Urothelium cell line (cell line): ENCODE measurements at places on chromosomes 2 and 18.

- no peak for DNase-seq
Observed at GRCh38 chr2:174335988-174336500, 1.3 kb downstream of the SP9 start.

DNA sequence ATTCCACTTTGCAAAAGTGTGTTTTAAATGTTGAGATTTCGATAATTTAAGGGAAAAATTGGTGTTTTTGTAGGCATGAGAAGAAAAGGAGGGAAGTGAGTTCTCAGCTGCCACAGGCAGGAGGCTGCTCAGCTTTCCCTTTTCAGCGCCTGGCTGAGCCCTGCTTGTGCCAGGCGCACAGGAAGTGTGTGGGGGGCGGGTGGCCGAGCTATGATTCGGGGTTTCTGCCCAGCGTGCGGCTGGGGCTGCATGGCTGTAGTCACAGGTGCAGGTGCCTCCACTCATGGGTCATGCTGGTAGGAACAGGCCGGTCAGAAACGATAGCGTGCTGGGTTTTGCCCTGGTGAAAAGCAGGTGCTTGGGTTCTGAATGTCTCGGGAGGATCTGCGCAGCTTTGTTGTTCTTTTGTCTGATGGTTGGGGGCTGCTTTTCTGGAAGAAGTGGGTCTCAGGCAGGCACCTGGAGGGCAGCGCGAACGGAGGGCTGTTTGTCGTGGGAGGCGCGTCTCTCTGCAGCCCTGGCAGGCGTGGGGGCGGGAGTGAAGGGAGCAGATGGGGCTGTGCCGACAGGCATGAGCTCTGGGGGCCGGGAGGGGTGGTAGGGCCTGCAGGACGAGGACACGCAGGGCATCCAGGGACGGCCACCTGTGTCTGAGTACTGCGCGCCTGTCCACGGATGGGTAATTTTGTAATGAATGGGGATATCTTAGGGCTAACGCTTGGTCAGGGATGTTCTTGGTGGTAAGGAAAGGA, 2.1 kb downstream of the KCNG2 start:
- DNase-seq, result no peak

DNA sequence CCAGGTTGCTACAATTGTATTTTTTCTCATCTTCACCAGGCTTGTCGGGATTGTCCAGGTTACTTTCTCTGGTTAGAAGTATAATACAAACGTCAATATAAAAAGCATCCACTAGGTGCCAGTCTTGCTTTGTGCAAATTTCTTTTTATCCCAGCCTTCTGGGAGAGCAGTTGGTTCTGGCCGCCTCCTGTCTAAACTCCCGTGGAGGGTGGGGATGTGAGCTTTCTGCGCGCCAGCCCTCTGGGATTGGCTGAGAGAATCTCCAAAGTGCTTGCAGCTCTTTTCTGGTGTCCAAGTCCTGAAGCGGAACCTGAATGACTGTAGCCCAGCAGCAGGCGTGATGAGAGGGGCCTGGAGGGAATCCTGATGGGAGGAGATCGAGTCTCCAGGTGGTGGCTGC, 22.4 kb upstream of the TOGARAM2 start:
- DNase-seq, result peak; percentile 76

DNA sequence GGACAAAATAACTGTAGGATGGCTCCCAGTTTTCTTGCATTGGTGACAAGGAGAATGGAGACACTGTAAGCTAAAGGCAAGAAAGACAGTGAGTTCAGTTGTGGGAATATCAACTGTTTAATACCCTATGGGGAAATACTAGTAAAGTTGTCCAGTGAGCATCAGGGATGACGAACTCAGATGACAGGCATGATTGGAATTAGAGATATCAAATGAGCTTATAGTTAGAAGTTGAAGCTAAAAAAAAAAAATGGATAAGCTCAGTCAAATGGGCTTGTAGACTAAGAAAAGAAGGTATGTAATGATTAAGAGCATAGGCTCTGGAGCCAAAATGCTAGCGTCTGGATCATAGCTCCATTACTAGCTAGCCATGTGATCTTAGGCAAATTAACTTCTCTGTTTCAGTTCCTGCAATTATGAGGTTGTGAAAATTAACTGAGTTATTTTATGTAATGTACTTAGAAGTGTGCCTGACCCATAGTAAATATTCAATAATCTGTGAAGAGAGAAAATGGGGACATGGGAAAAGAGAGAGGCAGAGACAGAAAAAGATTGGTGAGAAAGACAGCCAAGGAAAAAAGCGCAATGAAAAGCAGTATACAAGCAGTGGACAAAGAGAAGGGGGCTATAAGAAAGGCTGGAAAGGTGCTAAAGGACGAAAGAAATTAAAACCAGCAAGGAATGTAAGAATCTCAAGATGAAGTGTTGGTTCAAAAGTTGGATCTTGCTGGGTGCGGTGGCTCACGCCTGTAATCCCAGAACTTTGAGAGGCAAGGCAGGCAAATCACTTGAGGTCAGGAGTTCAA, 95.7 kb upstream of the SLC39A10 start:
- peak; percentile 6 for DNase-seq

DNA sequence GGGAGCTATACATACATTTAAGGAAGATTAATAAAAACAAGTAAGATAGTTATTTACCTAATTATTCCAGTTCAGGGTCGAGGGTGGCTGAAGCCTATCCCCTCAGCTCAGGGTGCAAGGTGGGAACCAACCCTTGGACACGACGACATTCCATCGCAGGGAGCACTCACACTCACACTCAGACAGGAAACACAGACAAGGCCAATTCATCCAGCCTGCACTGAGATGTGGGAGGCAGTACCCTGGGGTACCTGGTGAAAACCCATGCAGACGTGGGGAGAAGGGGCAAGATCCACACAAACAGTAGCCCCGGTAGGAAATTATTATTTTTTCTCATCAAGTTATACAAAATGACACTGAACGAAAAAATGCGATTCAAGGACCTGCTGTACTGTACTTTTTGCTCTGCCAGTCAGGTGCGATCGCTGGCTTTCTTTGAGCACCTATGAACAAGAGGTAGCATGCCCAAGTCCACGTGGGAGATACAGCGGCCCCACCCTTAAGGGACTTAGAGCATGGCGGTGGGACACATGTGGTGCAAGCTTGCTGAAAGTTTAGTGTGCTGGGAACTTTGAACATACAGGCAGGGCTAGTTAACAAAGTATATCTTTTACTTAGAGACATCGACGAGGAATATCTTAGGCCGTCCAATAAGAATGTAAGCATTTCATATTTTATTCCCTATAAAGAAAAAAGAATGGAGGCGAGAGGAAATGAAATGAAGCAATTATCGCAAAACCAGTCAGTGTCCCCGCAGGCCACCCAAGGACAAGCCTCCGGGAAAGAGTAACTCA, 624 bp downstream of the METTL8 start:
- peak; percentile 26 for DNase-seq

DNA sequence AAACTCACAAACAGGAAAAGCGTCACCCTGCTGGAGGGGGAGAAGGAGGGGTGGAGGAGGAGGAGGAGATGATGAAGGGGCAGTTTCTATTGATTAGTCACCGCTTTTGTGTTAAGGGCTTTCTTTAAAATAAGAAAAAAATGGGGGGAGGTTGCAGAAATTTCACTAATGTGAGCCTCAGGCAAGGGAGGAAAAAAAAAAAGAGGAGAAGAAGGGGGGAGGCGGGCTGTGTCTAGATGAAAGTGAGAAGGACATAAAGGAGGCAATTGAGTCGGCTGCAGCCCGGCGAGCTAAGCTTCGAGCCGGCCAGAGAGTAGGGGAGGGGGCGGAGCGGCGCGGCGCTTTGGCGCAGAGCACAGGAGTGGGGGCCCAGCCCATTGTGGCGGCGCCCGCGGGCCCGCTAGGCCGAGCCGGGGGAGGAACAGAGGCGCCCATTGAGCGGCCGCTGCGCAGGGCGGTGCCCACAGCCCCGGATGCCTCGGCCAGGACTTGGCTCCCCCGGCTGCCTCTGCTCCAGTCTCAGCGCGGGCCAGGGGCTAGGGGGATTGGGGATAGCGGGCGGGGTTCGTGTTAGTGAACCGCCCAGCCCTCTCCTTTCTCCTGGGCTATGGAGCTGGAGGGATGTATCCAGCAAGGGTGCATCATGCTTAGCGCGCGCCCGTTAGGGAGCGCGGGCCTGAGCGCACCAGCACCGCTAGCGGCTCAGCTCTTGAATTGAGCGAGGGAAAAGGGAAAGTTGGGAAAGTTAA, 7.9 kb downstream of the PAX3 start:
- peak; percentile 80 for DNase-seq

DNA sequence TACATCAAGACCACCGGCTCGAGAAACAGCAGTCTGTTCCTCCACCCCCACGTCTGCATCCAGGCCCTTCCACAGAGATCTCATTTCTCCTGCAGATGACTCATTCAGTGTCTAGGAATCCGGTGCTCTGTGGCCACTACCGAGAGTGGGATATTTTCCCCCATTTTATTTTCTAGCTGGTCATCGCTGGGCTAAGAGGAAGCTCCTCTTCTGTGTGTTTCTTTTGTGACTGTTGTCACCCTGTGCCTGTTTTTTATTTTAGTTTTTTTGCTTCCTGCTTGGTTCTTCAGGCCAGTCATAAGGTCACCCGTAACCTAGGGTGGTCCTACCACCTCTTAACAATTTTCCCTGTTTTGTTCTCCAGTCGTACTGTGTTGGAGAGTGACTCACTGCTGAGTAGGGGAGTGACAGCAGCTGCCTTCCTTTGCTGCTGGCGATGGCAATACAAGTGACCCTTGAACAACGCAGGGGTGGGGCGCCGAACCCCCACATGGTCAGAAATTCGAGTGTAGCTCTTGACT, 6.7 kb downstream of the RAMP1 start:
- peak; percentile 78 for DNase-seq

DNA sequence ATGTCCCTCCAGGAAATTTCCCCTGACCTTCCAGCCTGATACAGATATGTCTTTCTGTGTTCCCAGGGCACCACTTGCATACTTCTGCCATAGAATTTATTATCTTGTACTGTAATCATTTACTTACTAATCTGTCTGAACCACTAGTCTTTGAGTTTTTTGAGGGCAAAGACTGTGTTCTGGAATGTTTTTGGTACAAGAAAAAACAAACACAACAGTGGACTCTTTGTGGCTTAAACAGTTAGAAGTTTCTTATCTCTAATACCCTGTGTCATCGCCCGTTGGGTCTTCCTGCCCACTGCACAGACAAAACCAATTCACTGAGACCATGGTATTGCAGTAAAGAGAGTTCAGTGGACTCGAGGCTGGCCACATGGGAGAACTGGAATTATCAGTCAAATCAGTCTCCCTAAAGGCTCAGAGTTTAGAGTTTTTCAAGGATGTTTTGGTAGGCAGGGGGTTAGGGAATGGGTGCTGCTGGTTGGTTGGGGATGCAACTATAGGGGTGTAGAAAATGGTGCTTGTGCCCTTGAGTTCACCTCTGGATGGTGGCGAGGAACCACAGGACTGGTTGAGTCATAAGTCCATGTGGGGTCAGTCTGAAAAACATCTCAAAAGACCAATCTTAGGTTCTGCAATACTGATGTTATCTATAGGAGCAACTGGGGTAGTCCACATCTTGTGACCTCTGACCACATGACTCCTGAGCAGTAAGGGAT, 20.3 kb downstream of the RALB start:
- DNase-seq, result no peak

DNA sequence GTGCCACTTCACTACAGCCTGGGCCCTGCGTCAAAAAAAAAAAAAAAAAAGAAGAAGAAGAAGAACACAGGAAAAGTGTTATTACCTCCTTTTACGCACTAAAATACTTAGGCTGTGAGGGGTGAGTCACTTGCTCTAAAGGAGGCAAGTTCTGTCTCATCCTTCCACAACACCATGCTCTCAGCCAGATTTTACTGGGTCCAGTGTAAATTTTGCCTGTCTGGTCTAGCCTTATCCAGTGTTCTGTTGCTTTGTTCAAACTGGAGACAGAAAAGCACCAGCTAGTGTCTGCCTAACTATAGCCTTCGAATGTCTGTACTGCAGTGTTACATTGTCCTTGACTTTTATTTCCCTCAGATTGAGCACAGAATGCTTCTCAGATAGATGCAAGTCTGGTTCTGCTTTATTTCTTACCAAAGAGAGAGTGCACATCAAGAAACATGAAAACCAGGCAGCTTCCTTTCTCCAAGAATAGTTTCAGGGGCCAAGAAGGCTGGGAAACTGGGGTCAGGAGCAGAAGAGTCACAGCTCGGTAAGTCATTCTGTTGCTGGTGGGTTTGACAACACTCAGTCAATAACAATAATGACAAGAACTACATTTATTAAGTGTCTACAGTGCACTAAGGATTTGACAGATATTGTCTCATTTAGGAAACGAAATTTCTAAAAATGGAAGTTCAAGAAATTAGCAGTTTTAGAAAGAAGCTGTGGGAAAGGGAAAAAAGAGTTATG, 3.1 kb upstream of the MSGN1 start:
- DNase-seq, result peak; percentile 56

- DNase-seq, result no peak
Observed at GRCh38 chr18:24420551-24420950, 5.9 kb upstream of the IMPACT start.

- peak; percentile 43 for DNase-seq
Observed at GRCh38 chr2:195520671-195521155, 136.3 kb upstream of the SLC39A10 start.

GRCh38 chr2:50419778-50420177, 612.2 kb downstream of the NRXN1 start:
- DNase-seq, result no peak

DNA sequence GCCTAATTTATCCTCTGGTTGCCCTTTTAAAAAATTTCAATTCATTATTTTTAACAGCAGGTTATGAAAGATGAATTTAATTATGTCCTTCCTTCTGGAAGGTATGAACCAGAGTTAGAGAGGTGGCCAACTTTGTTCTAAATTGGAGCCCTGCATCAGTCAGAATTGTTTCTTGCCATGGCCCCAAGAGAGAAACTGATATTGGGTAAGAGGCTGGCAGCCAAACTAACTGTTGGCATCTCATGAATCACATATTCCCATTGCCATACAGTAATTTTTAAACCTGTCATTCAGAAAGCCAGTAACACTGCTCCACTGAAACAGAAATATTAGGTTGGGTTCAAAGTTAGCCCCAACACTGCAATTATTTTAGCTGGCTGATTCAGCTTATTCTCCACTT, 67.4 kb downstream of the SMAD2 start:
- no peak for DNase-seq
